Left renal pelvis (tissue), 4 donors: ENCODE measurements at places on chromosomes 5 and 9. TPM values are rescaled to one million over a fixed set of nuclear protein-coding genes. Genes with fewer than 3 reads are reported as not detected.

DNA sequence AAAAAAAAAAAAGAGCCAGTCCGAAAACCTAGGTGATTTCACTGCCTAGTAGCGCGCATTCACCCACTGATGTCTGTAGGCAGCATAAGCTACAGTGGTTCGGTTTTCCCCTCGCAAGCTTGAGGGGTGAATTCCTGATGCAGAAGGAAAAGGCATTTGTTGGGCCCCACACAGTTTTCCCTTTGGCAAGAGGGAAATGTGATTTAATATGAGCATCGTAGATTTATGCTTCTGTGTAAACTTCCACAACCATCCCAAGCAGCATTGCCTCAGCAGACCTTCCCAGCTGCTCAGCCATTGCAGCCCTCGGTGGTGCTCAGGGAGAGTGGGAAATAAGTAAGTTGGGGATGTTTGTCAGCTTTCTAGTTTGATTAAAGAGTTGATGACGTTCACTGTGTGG is 231.5 kb upstream of the PPP1R2B start:
- no peak for DNase-seq

- no peak for DNase-seq
Measured at GRCh38 chr5:91977579-91977978, 594.5 kb upstream of the ARRDC3 start.

GRCh38 chr9:82284758-82285157 is 296.2 kb downstream of the SPATA31D1 start:
- no peak for DNase-seq

- no peak for DNase-seq
Measured at GRCh38 chr9:108634204-108634603, 221.6 kb downstream of the ACTL7B start.

DNA sequence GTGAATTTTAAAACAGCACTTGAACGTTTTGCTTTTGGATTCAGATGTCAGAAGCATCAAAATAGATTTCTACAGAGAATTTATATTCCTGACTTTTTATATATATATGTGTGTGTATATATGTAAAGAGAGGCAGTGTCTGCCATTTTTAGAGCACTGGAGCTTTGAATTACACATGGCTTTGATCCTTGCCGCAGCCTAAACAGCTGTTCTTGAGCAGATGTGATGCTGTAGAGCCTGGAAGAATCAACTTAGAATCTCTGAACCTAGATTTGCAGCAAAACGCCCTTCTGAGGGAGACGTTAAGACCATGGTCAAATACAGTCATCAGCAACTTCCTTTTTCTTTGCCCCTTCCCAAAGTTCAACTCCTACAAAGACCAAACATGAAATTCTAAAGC is 21.7 kb upstream of the C5orf47 start:
- DNase-seq: no peak

DNA sequence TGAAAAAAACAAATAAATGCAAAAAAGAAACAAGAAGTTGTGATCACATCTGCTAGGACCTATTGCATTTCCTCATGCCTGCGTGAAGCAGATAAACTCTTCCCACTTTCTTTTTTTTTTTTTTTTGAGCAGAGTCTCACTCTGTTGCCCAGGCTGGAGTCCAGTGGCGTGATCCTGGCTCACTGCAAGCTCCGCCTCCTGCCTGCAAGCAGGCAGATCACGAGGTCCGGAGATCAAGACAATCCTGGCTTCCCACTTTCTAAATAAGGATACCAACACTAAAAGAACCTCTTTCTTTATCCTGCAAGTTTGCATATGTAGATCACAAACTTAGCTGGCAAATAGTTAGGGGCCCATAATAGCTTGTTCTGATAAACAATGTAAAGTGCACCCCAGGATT is 128.6 kb downstream of the ASTN2 start:
- no peak for DNase-seq

GRCh38 chr9:91658513-91659105 is 235.0 kb upstream of the NFIL3 start:
- DNase-seq: no peak

Gene C9orf50
- 0.29 TPM for polyA plus RNA-seq

Gene BNC2
- polyA plus RNA-seq: 9.9 TPM

Gene RNF208
- polyA plus RNA-seq: 15.3 TPM

Gene PCDHGA1
- polyA plus RNA-seq: 0.89 TPM

Gene COX7C
- 1,011 TPM for polyA plus RNA-seq
